GM23338 (cell line): ENCODE measurements at places on chromosomes 5 and 9. TPM values are rescaled to one million over a fixed set of nuclear protein-coding genes. Genes with fewer than 3 reads are reported as not detected.
A peak's percentile ranks its signal among the peaks of the same experiment; 100 is the strongest.

DNA sequence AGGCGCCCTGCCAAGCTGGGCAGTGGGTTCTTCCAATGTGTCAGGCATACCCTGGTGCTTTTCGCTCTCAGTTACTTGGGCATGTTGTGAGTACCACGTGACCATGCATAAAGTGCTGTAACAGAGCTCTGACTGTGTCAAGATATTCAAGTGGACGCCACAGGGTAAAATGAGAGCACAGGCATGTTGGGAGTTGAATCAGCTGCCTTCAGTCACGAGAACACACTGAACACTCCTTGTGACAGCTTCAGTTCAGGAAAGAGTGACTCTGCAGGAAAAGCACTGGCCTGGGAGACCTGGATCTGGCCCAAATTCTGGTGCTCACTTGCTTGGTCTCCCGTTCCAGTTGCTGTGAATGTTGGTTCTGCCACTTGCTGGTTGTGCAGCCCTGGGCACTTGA is 5.1 kb downstream of the MLANA start:
- H3K4me1 ChIP-seq = no peaks in the 10 kb centered on the region
- H3K4me3 ChIP-seq = no peak overlapping the region
- no peaks in the 10 kb centered on the region for H3K27me3 ChIP-seq

- DNase-seq = no peak
- H3K27ac ChIP-seq = no peak overlapping the region
- no peak overlapping the region for H3K4me3 ChIP-seq
- H3K36me3 ChIP-seq = no peaks in the 10 kb centered on the region
These were observed 356.1 kb downstream of the TUSC1 start for GRCh38 chr9:25322142-25322541.

DNA sequence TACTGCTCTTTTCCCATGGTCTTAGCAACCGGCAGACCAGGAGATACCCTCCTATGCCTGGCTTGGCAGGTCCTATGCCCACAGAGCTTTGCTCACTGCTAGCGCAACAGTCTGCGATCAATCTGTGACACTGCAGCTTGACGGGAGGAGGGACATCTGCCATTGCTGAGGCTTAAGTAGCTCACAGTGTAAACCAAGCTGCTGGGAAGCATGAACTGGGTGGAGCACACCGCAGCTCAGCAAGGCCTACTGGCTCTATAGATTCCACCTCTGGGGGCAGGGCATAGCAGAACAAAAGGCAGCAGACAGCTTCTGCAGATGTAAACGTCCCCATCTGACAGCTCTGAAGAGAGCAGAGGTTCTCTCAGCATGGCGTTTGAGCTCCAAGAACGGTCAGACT is 40.4 kb downstream of the MCTP1 start:
- no peak for DNase-seq
- no peak overlapping the region for H3K27ac ChIP-seq
- H3K4me1 ChIP-seq = no peaks in the 10 kb centered on the region
- H3K36me3 ChIP-seq = no peaks in the 10 kb centered on the region
- no peak overlapping the region for H3K4me3 ChIP-seq

GRCh38 chr5:107696080-107696479 is 25.3 kb upstream of the EFNA5 start:
- no peak overlapping the region for H3K4me3 ChIP-seq
- peaks cover 9% of the 10 kb centered on the region for H3K4me1 ChIP-seq
- H3K36me3 ChIP-seq = no peaks in the 10 kb centered on the region
- H3K27me3 ChIP-seq = no peaks in the 10 kb centered on the region
- H3K27ac ChIP-seq = no peak overlapping the region

GRCh38 chr5:150774145-150774544 is 4.4 kb upstream of the SMIM3 start:
- no peak for DNase-seq
- H3K4me1 ChIP-seq = peaks cover 5% of the 10 kb centered on the region
- no peak overlapping the region for H3K4me3 ChIP-seq
- H3K27ac ChIP-seq = no peak overlapping the region

DNA sequence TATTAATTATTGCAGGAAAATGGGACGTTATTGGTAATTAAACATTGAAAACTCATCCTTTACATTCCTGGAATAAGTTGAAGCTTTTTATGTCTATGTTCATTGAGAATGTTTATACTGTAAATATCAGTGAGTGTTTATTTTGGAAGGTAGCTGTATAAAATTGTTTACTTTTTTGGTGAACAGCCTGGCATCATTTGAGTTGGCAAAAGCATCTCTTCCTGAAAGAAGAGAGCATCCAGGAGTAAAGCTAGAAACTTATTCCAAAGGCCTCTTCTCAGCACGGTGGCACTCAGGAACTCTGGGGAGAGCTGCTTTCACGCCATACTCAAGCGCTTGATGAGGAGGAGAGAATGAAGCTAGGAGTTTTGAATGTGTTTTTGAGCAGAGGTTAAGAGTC is 79.9 kb downstream of the GAPVD1 start:
- DNase-seq = no peak
- peaks cover 20% of the 10 kb centered on the region for H3K4me1 ChIP-seq
- H3K27me3 ChIP-seq = no peaks in the 10 kb centered on the region

GRCh38 chr5:149028161-149028560 is 34.7 kb downstream of the SH3TC2 start:
- no peak overlapping the region for H3K27ac ChIP-seq
- no peak overlapping the region for H3K4me3 ChIP-seq
- no peaks in the 10 kb centered on the region for H3K36me3 ChIP-seq
- H3K4me1 ChIP-seq = no peaks in the 10 kb centered on the region

DNA sequence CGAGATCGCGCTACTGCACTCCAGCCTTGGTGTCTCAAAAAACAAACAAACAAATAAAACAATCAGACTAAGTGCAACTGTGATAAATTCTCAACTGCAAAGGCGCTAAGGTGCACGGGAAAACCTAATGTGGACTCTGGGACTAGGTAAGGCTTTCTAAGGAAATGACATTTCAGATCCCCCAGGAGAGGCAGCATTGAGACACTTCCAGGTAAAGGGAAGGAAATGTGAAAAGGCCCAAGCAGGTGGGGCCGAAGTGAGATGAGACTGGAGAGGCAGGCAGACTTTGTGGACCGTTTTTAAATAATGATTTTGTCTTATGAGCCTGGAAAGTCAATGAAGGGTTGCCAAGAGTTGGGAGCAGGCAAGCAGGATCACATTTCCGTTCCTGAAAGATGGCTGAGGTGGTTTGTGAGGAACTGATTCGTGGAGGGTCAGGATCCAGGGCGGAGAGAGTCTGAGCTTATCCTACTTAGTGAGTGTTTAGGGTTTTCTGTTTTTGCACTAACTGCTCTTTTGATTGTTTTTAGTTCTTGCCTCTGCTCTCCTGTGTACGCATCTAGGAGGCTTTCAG is 2.0 kb upstream of the APBA1 start:
- DNase-seq = peak; percentile 81
- no peak overlapping the region for H3K4me3 ChIP-seq
- peaks cover 33% of the 10 kb centered on the region for H3K27me3 ChIP-seq
- no peaks in the 10 kb centered on the region for H3K36me3 ChIP-seq
- H3K4me1 ChIP-seq = peaks cover 6% of the 10 kb centered on the region

DNA sequence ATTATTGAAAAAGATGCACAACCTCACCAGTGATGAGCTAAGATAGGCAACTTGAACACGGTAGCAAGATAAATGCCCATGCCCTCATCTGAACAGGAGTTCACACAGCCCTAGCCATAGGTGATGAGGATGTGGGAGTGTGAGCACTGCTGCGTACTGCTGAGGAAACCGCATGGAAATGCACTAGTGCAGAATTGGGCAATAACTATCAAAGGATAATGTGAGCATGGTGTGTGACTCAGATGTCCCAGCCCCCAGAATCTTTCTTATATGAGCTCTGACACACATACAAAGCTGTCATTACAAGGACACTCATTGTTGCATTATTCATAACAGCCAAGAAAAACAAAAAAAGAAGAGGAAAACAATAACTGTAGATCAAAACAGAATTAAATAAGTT is 521.2 kb downstream of the IRX1 start:
- no peaks in the 10 kb centered on the region for H3K36me3 ChIP-seq

DNA sequence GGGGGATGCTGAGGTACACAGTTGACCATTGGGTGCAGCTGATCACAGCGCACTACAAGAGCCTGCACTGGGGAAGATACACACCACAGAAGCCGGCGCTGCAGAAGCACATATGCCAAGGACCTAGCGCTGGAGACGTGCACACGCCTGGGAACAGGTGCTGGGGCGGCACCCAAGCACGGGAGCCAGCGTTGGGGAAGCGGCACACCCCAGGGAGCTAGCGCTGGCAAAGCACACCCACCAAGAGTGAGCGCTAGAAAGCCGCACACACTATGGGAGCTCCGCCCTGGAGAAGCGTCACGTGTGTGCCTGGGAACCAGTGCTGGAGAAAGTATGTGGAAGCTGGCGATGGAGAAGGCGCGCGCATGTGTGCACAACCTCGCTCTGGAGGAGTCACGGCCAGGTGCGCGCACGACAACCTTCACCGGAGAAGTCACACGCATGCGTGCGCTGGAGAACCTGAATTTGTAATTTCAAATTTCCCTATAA is 4.5 kb downstream of the FANCC start:
- no peaks in the 10 kb centered on the region for H3K27me3 ChIP-seq
- H3K27ac ChIP-seq = no peak overlapping the region
- peak overlapping the region; percentile 68 for H3K4me3 ChIP-seq
- DNase-seq = peak; percentile 92
- H3K4me1 ChIP-seq = peaks cover 9% of the 10 kb centered on the region
- H3K36me3 ChIP-seq = no peaks in the 10 kb centered on the region

DNA sequence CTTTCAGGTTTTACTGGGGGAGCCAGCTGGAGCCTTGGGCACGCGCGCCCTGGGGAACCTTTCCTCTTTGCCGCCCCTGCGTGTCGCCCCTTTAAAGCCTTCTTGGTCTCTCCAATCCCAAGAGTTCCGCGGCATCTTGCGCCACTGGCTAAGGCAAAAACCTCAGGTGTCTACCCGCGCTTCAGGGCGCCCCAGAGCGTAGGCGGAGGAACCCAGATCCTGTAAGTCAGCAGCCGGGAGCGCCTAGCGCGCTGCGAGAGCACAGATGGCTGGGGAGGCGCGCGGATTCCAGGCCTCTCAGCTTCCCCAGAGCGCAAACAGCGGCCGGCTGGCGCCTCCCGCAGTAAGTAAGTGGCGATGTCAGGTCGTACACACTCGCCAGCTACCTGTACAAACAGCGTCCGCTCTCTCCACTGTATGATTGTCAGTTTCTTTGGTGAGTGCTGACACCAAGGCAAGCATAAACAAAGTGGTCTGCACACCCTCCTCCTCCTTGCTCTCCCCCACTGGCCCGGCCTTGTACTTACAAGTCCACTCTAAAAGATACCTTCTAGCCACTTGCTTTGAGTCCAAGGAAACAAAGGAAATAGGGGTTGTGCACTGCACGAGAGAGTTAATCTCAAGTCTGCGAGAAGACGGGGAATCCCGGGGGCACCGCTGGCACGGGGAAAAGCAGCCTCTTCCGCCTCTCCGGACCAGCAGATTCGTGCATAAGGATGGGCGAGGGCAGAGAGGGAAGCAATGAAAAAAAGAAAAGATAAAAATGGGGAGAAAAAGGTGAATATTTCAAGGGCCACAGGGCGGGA is 2.9 kb downstream of the HTR1A start:
- peaks cover 43% of the 10 kb centered on the region for H3K27me3 ChIP-seq
- peak overlapping the region; percentile 75 for H3K4me3 ChIP-seq
- H3K36me3 ChIP-seq = no peaks in the 10 kb centered on the region
- DNase-seq = peak; percentile 95
- peak overlapping the region; percentile 51; the same call in 1 of the 2 replicates for H3K27ac ChIP-seq

DNA sequence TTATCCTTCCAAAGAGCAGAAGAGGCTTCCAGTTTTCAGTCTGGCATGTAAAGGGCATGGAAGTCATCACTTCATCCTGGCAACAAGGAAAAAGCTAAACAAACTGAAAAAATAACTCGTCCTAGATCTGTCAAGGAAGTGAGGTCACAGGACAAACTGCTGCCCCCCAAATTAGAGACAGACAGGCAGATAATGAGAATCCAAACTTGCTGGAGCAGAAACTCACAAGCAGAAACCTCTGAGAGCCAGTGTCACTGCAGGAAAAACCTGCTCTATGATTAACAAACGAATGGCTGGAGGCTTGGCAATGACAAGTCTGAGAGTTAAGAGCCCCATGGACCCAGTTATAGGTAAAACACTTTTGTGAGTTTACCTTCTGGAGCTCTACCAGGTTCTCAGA is 18.9 kb upstream of the MLANA start:
- H3K27ac ChIP-seq = no peak overlapping the region
- no peak for DNase-seq
- no peaks in the 10 kb centered on the region for H3K36me3 ChIP-seq
- H3K4me3 ChIP-seq = no peak overlapping the region

DNA sequence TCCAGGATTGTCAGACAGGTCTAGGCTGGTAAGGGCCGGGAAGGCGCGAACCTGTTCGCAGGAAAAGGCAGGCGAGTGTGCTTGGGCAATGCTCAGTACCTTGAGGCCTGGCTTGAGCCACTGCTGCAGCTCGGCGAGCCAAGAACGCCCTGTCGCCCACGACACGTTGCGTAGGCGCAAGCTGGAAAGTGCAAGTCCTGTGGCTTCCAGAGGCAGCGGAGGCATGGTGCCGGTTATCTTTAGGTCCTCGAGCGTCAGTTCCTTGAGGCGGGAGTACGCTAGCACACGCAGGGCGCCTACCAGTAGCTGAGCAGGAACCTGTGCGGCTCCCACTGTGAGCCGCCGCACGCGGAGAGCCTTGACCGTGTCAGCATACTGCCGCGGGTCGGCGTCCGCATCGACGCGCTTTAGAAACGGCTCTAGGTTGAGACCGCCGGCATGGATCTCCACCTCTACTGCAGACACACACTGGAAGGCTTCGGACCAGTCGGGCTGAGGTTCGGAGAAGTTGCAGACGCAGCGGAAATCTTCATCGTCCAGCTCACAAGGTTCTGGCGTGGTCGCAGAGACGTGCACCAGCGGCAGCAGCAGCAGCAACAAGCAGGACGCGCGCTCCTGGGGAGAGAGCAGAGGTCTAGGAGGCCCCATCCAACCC is 482 bp downstream of the CD14 start:
- no peak overlapping the region for H3K27ac ChIP-seq
- peak; percentile 23 for DNase-seq
- H3K36me3 ChIP-seq = peaks cover 2% of the 10 kb centered on the region; the same call in 1 of the 2 replicates

- no peak overlapping the region for H3K27ac ChIP-seq
- H3K36me3 ChIP-seq = no peaks in the 10 kb centered on the region
- H3K27me3 ChIP-seq = no peaks in the 10 kb centered on the region
- no peak for DNase-seq
- H3K4me1 ChIP-seq = no peaks in the 10 kb centered on the region
These were observed 354.9 kb upstream of the ISL1 start for GRCh38 chr5:51028394-51028793.

DNA sequence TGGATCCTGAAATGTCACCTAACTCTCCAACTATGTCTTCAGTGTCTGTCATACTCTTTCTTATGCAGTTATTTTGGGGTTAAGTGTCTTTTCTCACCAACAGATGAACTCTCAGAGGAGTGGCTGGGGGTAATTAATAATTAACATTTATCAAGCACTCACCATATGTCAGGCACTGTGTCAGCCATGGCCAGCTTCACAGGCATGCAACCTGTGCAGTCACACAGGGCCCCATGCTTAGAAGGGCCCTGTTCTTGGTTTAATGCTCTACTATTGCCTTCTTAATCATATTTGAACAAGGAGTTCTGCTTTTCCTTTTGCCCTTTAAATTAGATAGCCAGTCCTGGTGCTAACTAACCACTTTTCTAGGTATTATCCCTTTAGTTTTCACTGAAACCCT is 3.4 kb upstream of the GRPEL2 start:
- no peak overlapping the region for H3K4me3 ChIP-seq
- H3K4me1 ChIP-seq = no peaks in the 10 kb centered on the region
- H3K36me3 ChIP-seq = no peaks in the 10 kb centered on the region
- H3K27ac ChIP-seq = no peak overlapping the region

Gene TEX48
- total RNA-seq = not detected in 2 replicates

Gene SPINK7
- not detected in 2 replicates for total RNA-seq

Gene SH2D3C
- 4.5 and 7.3 TPM in 2 replicates for total RNA-seq

Gene OBP2B
- total RNA-seq = not detected in 2 replicates

Gene PCDHGA5
- total RNA-seq = 2.9 and 3.1 TPM in 2 replicates

Gene DIPK1B
- total RNA-seq = 47.2 and 60.0 TPM in 2 replicates

Gene GKAP1
- total RNA-seq = 3.6 and 4.0 TPM in 2 replicates
